Anterior cingulate cortex (tissue), 58 donors: ENCODE measurements at places on chromosomes 1 and 21.

GRCh38 chr1:167911413-167911812, 2.5 kb downstream of the ADCY10 start:
- DNase-seq: no peak

- DNase-seq: no peak
Measured at GRCh38 chr1:24949331-24949881, 19.3 kb upstream of the RUNX3 start.

- DNase-seq: peak; percentile 35
Measured at GRCh38 chr1:6259491-6260362, 1.2 kb downstream of the GPR153 start.

DNA sequence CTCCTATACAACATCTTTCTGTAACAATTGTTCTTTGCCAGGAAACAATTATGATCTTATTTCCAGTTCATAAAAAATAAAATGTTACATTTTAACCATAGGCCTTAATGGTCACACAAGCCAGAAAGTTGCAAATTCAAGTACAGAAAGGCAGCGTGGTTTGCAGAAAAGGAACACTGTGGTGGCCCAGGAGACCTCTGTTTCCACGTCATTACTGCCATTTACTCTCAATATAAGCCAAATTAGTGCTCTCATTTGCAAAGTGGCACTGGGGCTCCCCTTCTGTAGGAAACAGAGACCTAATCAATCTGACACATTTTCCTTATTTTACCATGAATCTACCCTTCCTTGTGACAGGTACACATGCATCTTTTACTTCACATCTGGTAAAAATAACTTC, 79.3 kb upstream of the TLR5 start:
- no peak for DNase-seq

GRCh38 chr1:31390071-31390470, 17.2 kb upstream of the FABP3 start:
- no peak for DNase-seq

DNA sequence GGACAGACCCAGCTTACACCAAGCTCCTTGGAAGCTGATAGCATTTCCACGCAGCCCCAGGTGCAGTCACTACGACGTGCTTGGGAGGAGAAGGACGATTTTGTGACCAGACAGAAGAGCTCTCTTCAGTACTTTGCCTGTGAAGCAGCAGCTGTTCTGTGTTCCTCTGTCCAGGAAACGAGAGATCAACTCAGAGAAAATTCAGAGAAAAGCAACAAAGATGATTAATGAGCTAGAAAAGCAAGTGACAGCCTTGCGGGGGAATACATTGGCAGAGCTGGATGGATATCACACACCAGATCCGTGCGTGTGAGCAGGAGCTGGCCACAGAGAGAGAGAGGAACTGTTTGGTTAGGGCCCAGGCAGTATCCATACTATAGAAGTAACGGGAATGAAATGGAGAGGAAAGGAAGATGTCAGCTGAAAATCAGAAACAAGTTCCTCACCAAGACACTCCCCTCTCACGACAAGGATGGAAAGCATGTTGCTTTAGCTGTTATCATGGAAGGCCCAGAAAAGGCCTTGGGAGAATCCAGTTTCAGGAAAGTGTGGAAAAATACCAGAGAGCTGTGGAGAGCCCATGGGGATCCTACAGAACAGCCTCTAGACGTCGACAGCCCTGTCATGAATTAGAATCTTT, 106.2 kb downstream of the TOMM20 start:
- peak; percentile 47 for DNase-seq

DNA sequence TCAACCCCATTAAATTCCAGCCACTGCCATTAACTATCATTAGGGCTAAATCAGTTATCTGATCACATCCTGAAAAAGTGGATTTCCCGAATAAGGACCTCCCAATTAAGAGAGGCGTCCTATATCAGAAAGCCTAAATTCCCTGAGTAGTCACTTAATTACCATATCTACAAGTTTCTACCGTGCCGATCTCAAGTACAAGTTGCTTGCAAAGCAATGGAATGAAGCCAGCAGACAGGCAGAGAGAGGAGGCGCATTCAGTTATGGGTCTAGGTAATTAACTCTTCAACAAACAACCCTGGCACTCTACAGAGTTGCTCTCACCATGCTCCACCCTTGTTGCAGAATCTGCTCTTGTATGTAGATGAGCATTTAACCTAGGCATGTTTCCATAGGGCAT, 494.6 kb upstream of the RUNX1 start:
- no peak for DNase-seq

DNA sequence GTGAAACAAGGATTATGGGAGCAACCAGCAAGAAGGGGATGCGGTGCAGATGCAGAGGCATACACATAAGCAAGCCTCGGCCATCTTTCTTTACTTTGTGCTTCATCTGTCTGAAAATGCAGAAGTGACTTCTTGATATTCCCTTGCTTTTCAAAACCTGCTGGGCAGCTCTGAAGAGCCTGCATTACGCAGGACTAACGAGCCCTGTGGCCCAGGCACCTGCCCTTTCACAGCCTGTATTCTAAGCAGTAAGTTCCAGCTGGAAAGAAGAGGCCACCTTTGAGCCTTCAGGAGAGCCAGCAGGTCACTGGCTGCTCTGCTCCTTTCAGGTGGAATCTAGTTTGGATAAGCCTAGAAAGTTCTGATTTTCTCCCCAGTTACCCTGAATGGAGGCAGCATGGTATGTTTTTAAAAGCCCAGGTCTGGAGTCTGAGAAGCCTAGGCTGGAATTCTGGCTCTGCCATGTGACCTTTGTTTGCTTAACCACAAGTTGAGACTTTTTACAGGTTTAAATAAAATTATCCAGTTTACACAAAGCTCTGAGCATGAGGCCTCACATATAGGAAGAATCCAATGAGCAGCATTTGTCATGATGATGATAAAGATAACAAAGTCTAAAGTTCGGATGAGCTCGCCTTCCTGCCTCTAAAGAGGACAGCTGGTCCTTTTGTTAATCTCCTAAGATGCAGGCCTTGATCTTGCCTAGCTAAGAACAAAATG, 122.9 kb downstream of the UBR4 start:
- DNase-seq: no peak

DNA sequence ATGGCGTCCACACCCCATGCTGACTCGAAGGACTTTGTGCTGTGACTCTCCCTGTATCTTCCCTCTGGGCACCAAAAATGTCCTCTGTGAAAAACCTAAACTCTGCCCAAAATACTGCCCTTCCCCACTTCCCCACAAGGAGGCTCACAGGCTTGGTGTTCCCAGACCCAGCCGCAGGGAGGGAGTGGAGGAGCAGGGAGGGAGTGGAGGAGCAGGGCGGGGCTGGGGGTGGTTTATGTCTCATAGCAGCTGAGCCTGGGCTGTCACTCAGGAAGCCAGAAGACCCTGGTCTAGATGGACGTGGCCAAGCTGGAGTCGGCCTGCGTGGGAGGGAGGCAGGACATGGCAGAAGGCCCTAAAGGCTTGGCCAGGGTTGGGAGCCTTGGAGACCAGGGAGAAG, 461.7 kb downstream of the PTPRU start:
- no peak for DNase-seq

GRCh38 chr1:12136916-12137610, 29.7 kb upstream of the TNFRSF1B start:
- DNase-seq: no peak
